ENCODE measurements at places on chromosomes 1 and 21.

GRCh38 chr1:116110567-116111523 lies at the start of gene MAB21L3:
Gene MAB21L3, plus strand, starts transcription at chr1:116111399. Its CDS starts 1,217 bp downstream, at chr1:116112616.
- DNase-seq = no peak

GRCh38 chr1:186974774-186975181 lies 146.0 kb downstream of the PLA2G4A start:
- no peak for DNase-seq

- no peak for DNase-seq
Measured at GRCh38 chr1:159958719-159959380, 4.8 kb upstream of the SLAMF9 start.

- DNase-seq = no peak
Measured at GRCh38 chr1:112927462-112927990, 28.5 kb downstream of the SLC16A1 start.

- DNase-seq = no peak
Measured at GRCh38 chr21:34615487-34615814, 538 bp upstream of the RCAN1 start.

DNA sequence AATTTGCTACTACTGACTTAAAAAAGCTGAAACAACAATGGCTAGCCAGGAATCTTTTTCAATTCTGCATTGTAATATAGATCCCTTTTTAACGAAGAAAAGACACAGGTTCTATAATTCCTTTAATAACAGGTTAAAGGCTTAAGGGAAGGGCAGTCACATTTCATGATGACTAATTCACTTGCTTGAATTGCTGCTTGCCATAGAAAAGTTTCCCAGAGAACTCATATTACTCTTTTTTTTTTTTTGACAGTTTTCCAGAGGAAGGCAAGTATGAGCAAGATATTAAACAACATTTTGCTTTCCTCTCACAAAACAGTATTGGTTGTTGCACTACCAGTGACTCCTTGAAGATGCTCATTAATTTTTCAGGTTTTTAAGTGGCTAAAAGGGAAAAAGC lies 60.9 kb downstream of the IL23R start:
- no peak for DNase-seq

DNA sequence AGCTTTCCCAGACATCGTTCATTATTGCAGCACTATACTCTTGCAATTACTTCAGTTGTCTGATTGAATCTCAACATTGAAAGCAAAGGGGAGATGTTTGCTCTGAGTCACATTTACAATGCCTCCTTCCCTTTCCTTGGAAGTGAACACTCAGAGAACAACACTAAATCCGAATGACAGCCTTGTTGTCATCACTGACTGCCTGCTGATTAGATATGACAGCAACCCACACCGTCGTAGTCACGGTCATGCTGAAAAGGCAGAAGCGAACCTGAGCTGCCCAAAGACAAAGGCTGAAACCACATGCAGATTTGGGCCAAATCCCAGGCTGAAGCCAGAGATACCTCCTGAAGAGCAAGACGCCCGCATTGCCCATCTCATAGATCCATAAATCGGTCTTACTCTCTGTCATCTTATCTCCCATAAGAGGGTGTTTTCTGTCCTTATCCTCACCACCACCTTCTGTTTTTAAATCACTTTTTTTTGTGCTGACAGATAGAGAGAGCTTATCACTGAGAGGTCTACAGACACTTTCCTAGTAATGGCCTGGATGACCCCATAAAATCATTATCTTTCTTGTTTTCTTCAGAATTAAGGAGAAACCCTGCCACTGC lies 47.5 kb downstream of the TMCO4 start:
- no peak for DNase-seq

DNA sequence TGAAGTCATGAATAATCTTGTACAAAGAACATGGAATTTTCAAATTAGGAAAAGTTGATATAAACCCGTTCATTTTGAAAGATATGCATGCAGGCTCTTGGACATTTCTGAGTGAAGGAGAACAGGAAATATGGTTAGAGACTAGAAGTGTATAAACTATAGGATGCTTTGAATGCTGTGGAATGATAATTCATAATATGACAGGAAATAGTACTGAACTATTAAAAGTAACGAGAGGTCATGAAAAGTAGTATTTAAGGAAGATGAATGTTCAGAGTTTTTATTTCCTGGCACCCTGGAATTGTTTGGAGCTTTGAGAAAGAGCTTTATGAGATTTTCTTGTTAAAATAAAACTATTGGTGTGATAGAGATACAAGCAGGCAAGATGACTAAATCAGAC lies 18.7 kb upstream of the CRB1 start:
- DNase-seq = no peak

DNA sequence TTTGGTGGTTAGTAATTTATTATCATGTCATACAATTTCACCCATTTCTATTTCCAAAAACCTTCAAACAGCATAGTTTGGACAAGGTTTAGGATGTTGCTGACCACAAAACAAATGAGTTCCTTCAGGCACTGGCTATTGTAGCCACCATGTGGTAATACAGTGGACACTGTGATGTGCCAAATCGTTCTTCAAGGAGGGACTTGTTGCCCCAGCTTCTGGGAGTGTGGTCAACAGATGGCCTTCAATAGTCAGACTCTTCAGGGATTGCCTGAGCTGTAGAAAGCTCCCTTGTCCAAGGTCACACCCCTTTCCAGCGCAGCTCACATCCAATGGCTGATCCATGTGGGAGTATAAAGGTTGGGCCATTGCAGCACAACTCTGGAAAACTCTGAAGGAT lies 2.6 kb downstream of the PDE4B start:
- no peak for DNase-seq

DNA sequence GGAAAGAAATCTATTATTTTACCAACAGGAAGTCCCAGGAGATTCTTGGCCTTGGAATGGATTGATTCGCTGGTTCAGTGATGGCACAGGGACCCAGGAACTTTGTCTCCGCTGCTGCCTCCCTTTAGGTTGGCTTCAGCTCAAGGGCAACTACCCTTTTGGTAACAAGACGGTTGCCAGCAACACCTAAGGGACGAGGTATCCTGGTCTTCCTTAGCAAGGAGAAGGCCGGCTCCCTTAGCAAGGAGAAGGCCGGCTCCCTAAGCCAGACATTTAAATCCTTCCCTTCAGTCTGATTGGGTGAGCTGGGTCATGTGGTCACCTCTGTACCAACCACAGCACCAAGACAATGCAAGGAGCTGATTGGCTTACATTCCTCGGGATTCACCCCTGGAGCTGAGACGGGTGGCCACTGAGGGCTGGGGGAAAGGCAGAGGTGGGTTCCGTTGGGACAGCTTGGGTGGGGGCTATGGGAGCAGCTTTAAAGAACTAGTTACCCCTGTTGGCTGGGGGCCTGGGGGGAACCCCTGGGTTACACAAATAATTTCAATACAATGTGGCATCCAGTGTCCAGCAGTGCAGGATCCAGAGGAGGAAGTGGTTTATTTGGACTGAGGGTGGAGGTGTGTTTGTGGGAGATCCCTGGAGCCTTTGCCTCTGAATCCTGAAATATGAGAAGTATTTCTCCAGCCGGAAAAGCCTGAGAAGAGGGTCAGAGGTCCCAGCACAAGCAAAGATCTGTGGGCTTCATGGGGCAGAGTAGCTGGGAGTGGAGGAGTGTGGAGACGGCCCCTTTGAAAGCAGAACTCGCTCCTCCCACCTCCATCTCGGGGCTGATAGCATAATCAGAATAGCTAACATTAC lies 20.7 kb upstream of the CLIC4 start:
- DNase-seq = no peak

- DNase-seq = no peak
Measured at GRCh38 chr1:29323636-29324035, 87.3 kb downstream of the PTPRU start.

DNA sequence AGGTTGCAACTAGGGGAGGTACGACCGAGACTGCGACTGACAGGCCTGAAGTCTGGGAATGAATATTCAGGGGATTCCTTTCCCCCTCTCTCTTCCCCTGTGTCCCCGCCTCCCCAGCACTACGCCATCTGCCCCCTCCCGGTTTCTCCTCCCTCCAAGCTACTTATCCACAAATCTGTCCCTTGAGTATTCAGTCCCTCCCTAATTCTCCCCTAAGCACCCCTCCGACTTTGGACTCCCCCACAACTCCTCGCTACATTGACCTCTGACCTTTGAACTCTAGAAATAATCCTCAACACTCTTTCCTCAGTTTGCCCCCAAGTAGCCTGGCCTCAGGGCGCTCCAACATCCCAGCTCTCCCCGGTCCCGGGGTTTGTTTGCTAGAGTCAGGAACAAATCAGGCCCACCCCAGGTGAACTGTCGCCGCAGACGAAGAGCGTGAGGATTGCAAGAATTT lies 393 bp downstream of the LYSMD1 start:
- no peak for DNase-seq

- no peak for DNase-seq
Measured at GRCh38 chr21:37145635-37146111, 72.6 kb downstream of the TTC3 start.

DNA sequence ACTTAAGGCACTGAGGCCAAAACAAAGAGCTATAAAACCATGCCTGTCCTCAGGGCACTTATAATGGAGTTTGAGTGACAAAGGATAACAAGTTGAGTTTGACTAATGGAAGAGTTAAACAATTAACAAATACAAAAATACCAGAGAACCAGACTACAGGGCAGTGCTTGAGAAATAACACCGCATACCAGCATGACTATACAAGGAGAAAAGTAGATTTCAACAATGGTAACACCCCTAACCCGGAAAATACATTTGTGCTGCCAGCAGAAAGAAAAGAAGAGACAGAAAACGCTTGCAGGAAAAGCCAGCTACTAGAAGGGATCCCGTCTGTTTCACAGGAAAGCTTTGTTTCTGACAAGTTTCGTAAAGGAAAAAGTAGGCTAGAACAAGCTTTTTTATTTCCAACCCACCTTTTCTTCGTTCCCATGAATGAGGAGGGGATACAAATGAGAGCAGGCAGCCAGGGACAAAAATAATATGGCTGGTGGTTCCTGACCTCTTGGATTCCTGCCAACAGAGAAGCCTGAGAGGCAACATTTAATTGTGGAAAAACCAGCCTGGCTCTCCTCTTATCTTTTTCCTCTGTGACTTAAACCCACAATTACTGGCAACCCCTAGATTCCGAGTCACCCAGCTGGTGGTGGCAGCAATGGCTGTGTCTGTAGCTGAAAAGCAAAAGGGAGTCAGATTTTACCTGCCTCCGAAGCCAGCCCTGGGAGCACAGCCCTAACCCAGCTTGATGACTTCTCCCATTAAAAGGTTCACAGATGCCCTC lies 56.5 kb downstream of the WLS start:
- DNase-seq = no peak

- no peak for DNase-seq
Measured at GRCh38 chr21:31164713-31165694, 126.7 kb upstream of the KRTAP19-8 start.

DNA sequence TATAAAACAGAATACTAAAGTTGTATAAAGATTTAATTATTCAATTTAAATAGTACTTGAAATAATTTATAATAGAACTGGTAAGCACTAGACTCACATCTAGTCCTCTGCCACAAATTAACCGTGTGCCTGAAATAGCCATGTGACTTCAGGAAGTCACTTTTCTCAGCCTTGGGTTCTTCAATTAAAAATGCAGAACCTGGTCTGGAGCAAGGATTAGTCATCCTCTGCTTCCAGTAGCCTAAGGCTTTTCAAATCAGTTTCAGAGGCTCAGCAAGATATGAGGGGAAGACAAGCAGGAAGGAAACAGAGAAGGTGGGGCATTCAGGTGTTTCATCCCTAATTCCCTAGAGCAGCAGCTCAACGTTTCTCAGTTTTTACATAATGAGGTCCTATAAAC lies 23.0 kb downstream of the DPH5 start:
- no peak for DNase-seq

- DNase-seq = no peak
Measured at GRCh38 chr1:61287014-61287413, 204.7 kb downstream of the NFIA start.

DNA sequence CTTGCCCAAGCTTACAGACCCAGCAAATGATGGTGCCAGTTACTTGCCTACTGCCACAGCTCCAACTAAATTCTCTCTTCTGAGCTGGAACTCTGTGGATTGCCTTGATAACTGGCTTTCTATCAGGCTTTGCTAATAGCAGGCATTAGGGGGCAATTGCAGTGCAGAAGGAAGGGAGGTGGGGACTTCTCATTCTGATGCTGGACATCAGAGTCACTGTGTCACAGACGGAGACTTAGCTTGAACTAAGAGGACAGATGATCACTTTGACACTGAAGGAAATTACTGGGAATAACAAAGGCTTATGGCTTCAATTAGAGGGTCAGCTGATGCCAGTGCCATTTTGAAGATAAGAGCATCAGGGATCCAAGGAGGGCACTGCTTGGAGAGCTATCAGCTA lies 114.5 kb downstream of the DDX20 start:
- no peak for DNase-seq

- no peak for DNase-seq
Measured at GRCh38 chr1:41664861-41665640, 180.6 kb upstream of the EDN2 start.

DNA sequence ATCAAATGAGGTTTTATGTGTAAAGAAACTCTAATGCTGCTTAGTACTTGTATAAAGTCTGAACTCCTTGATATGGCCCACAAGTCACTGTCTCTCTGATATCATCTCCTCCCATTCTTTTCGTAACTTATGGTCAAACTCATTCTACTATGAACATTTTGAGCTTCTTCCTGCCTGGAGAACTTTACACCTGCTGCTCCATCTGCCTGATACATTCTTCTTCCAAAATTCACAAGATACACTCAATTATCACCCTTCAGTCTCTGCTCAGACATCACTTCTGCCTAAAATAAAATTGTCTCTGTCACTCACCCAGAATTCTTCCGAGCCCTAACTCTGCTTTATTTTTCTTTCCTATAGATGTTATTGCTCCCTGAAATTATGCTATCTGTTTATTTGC lies 192.8 kb upstream of the LYPLAL1 start:
- no peak for DNase-seq

DNA sequence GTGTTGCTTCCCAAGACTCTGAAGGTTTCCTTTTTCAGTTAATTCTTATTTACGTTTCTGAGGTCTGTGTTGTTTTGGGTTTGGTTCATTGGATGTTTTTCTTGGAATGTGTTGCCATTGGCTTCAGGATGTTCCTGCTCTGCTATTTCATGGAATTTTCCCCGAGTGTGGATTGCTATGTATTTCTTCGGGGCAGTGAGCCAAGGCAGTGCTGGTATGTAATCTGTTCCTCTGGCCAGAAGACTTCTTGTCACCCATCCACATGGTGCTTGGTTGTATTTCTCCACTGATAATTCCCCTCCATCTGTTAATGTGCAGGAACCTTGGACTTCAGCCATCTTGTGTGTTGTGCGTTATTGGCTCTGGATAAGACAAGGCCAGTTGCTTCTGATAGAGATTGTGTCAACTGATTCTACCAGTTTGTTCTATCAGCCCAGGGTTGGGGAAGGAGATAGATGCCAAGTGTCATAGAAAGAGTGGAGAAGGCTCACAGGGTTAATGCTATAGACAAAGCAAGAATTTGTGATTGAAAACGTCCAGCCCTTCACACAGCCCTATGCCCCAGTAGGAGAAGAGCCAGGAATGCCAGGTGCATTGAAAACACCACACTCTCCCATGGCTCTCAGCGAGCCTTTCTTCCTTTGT lies 505.2 kb downstream of the PLPP3 start:
- DNase-seq = no peak
